GM12878 (cell line): ENCODE measurements at places on chromosomes 1 and 21. TPM values are rescaled to one million over a fixed set of nuclear protein-coding genes. Genes with fewer than 3 reads are reported as not detected.

Gene CCDC181
- not detected in 2 replicates for polyA plus RNA-seq

Gene LRRC53
- polyA plus RNA-seq = not detected in 2 replicates

DNA sequence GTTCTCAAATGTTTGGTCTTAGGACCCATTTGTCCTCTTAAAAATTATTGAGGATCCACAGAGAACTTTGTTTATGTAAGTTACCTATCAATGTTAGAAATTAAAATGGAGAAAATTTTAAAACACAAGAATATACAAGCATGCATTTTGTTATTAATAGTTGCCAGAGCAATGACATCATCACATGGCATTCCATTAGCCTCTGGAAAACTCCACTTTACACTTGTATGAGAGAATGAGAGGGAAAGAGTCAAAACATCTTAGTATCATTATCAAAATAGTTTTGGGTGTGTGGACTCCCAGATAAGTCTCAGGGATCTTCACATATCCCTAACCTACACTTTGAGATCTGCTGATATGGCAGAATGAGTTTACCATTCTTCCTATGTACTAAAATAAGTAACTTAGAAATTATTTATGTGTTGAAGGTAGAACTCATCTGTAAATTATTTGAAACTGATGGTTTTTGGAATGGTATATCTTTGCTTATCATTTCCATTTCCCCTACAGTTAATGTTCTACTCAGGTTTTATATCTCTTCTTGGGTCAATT lies 48.8 kb downstream of the RNF220 start:
- H3K27ac ChIP-seq = no peak overlapping the region
- H3K4me3 ChIP-seq = no peak overlapping the region
- no peak for DNase-seq
- no peaks in the 10 kb centered on the region for H3K4me1 ChIP-seq
- no peaks in the 10 kb centered on the region; the same call in 1 of the 2 replicates for H3K27me3 ChIP-seq
- H3K36me3 ChIP-seq = no peaks in the 10 kb centered on the region

DNA sequence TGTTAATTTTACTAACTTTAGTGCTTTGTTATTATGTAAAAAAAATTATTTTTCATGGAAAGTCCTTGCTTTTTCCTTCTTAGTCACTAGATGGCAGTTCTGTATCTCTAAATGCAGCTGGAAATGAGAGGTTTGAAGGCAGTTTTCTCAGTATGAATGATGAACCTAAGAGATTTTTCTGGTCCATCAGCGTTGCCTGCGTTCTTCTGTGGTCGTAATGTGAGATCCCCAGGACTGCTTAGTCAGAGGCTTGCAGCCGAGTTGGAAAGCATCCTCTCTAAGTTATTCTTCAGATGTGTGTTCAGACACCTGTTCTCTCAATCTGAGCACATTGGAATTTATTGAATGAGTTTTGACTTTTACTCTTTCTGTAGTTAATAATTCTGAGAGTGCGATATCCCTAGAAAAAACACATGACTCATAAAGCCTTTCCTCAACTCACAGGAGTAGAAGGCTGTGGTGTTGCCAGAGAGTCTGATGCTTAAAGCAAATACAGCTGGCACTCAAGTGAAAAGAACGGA lies 99.3 kb downstream of the FMN2 start:
- DNase-seq = no peak
- H3K27me3 ChIP-seq = no peaks in the 10 kb centered on the region
- no peaks in the 10 kb centered on the region for H3K36me3 ChIP-seq
- no peaks in the 10 kb centered on the region for H3K4me1 ChIP-seq
- no peak overlapping the region for H3K27ac ChIP-seq

- H3K36me3 ChIP-seq = no peaks in the 10 kb centered on the region
- H3K27me3 ChIP-seq = no peaks in the 10 kb centered on the region
- no peak overlapping the region for H3K4me3 ChIP-seq
- no peaks in the 10 kb centered on the region for H3K4me1 ChIP-seq
These were observed 1535.2 kb downstream of the PLA2G4A start for GRCh38 chr1:188363943-188364342.

DNA sequence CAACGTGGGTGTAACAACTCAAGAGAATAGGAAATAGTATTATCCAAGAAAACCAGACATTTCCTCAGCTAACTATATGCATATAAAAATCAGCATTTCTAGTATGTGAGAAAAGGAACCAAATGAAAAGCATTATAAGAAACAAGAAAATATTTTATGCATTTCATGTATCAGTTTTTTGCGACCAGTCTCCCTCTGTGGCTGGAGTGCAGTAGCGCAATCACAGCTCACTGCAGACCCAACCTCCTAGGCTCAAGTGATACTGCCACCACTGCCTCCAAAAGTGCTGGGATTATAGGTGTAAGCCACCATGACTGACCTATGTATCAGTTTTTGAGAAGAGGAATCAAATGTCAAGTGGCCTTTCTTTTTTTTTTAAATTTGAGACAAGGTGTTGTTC lies 31.0 kb downstream of the SLC16A1 start:
- no peaks in the 10 kb centered on the region for H3K27me3 ChIP-seq
- H3K4me3 ChIP-seq = no peak overlapping the region
- no peaks in the 10 kb centered on the region for H3K4me1 ChIP-seq
- peaks cover 8% of the 10 kb centered on the region for H3K36me3 ChIP-seq

- H3K27me3 ChIP-seq = no peaks in the 10 kb centered on the region
- peaks cover 28% of the 10 kb centered on the region for H3K4me1 ChIP-seq
- H3K36me3 ChIP-seq = no peaks in the 10 kb centered on the region
- H3K4me3 ChIP-seq = peak overlapping the region; percentile 66
- DNase-seq = no peak
These were observed 1.0 kb downstream of the FAM78B start for GRCh38 chr1:166165661-166166328.

GRCh38 chr1:112714313-112715263 lies 544 bp downstream of the PPM1J start:
- peaks cover 22% of the 10 kb centered on the region for H3K4me1 ChIP-seq
- H3K36me3 ChIP-seq = no peaks in the 10 kb centered on the region
- H3K27me3 ChIP-seq = peaks cover 2% of the 10 kb centered on the region; the same call in 1 of the 2 replicates
- peak overlapping the region; percentile 79 for H3K4me3 ChIP-seq
- no peak for DNase-seq
- no peak overlapping the region for H3K27ac ChIP-seq

DNA sequence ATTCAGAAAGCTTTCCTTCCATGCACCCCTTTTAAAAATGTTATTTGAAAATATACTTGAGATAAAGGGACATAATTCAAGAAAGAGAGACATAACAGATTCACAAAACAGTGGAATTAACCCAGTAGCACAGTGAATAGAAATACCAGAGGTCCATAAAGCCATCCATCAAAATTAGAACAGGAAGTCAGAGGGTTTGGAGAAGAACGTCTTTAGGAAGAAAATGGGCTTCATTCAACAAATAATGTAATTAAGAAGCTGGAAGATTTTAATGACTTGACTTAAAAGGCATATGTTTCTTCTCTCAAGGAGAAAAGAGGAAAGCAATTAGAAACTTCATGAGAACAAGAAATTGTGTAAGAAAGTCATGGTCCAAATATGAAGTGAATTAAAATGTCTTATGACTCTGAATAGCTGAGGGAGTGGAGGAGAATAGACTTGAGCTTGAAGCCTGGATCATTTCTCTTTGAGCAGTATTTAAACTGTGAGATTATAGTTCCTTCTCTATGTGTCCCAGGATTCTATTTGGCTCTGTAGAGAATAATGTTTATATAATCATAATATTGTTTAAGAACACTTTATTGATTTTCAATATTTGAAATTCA lies 7.9 kb upstream of the HCRTR1 start:
- DNase-seq = no peak
- H3K4me3 ChIP-seq = no peak overlapping the region
- H3K27ac ChIP-seq = no peak overlapping the region
